Right cardiac atrium (tissue), 5 donors: ENCODE measurements at places on chromosomes 5 and 9.

DNA sequence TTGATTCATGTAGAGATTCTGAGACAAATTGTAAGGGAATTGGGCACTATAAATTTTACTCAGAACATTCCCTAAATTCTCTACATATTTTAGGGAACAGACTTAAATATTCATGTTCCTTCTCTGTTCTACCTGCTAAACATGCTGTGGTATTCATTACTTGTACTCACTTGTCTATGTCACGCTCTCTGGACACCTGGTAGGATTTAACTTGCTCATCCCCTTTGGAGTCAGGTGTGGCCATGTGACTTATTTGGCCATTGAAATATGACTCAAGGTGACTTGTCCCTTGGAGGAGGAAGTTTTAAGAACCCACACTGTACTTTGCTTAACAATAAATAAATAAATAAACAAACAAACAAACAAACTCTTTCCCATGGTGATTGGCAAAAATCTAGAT lies 2258.8 kb upstream of the WWC1 start:
- no peak for DNase-seq

DNA sequence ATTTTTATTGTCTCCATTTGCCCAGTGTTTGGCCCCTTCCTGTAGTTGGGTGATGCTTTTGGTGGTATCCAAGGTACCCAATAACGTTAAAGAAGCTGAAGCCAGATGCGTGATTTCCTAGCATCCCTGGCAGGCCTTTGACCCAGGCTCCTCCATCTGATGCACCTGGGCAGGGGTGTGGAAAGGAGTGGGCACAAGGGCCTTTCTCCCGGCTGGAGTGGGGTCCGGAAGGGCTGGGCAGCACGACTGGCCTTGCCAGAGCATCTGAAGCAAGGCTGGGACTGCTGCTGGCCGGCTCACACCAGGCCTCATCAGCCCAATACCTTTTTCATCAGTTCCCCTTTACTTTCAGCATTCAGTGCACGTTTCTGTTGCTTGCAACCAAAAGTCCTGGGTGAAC lies 220.2 kb downstream of the FANCC start:
- DNase-seq: no peak

DNA sequence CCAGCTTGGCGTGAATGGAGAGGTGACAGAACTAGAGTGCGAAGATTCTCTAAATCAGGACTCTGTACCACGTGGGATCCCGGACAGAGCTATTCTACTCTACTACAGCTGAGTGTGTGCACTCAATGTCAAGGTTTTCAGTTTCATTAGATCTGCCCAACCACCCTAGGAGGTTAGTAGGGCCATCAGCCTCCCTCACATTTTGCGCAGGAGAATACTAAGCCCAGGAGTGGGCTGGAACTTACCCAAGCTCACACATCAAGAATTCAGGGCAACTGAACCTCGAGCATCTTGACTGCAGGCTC lies 68.3 kb upstream of the TBC1D2 start:
- no peak for DNase-seq

GRCh38 chr9:121253821-121254501 lies 14.0 kb upstream of the GSN start:
- DNase-seq: no peak

DNA sequence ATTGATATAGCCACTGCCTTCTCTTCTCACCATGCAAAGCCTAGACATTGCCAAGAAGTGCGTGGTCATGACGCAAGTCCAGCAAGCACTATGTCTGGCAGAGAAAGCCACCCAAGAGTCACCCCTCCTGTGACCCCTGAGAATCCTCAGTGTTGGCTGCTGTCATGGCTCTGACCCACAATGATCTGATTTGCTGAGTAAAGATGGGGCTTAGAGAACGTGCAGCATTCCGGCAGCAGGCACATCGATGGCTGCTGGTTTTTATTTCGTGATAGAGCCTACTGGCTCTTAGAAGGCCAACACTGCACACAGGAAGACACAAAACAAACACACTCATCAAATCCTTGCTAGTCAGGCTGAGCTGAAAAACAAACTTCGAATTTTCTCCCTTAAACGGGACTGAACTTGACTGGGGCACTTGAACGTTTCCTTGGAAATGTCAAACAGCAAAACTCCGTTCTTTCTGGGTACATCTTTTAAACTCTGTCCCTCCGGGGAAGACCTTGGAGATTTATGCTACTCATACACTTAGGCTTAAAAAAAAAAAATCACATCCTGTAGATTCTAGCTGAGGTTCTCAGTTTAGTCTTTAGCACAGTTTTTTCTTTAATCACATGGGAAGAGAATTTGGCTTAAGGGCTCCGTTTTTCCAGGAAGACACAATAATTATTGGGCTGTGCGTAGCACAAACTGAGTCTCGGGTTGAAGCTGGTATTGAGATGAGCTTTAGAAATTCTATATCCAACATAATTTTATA lies 88.2 kb upstream of the BASP1 start:
- no peak for DNase-seq
